ENCODE measurements at places on chromosomes 2 and 18.

DNA sequence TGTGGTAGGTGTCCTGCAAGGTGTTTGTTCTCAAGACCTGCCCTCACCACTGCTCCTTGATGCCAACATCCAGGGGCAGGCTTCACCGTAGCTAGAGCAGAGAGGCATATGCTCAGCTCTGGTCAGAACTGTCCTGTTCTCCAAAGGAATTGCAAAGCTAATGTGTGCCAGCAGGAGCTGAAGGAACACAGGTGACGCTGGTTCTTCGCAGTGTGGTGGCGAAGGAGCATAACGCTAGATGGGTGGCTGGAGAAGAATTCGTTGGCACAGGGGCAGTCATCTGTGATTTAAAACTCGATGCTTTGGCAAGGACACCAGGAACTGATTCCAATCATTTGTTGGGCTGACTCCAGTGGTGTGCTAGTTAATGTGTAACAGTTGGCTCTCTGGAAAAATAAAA, 11.4 kb upstream of the PER2 start:
- DNase-seq = no peak

- DNase-seq = no peak
Measured at GRCh38 chr18:77108001-77108692, 24.4 kb downstream of the MBP start.

DNA sequence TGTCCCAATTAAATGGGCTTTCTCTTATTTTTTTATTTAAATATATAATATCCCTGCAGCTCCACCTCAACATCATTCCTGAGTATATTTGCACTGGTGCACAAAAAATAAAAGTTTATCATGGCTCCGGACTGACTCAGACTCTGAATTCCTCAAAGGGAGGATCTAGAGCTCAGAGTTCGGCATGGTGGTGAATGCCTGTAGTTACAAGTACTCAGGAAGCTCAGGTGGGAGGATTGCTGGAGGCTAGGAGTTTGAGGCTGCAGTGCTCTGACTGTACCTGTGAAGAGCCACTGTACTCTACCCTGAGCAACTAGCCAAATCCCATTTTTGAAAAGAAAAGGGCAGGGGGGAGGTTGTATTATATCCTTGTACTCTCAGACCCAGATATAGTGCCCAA, 52.8 kb upstream of the NRXN1 start:
- no peak for DNase-seq

GRCh38 chr2:218344090-218344754, 12.4 kb upstream of the CATIP start:
- DNase-seq = no peak

DNA sequence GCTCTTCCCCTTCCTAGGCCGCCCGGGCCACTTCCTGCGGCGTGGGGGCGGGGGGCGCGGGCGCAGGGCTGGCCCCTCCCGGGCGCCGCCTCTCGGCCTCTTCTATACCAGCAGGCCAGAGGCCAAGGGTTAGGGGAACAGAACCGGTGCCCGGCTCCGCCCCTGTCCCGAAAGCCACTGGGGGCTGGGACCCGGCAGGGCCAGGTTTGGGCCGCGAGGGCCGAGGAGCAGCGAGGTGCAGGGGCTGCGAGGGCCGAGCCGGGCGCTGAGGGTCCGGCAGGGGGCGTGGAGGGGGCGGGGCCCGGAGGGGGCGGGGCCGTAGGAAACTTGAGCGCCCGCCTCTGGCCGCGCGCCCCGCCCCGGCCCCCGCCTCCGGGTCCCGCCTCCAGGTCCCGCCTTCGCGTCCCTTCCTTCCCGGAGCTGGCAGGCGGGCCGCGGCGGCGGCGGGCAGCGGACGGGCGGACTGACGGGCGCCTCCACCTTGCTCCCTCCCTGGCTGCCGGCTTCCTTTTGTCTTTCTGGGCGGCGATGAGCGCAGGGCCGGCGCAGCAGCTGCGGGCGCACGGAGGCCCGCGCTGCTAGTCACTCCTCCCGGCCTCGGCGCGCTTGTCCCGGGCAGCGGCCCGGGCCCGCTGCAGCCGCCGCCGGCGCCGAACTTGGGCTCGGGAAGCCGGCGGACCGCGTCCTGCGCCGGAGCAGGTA, at the start of gene HPCAL1:
HPCAL1 (plus strand) TSS at position 426 of the 702 bp plus-strand sequence. CDS start 116,854 bp downstream, outside the sequence.
- peak; percentile 44 for DNase-seq

- DNase-seq = no peak
Measured at GRCh38 chr2:148358375-148358774, 286.2 kb upstream of the EPC2 start.

DNA sequence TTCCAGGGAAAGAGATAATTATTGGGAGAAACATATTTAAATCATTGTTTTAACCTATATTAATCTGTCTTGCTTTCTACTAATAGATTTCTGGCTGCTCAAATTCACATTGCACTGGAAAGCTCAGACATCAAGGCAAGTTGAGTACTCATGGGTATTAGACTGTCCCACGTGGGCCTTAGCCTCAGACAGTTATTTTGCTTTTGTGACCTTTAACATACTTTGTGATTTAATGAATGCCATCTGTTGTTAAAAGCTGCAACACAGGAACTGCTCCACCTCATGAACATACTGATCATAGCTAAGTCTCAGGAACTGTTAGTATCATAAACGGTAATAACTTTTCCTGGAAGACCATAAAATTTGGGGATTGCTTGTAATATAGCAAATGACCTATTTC, 2.7 kb upstream of the LCT start:
- DNase-seq = no peak

DNA sequence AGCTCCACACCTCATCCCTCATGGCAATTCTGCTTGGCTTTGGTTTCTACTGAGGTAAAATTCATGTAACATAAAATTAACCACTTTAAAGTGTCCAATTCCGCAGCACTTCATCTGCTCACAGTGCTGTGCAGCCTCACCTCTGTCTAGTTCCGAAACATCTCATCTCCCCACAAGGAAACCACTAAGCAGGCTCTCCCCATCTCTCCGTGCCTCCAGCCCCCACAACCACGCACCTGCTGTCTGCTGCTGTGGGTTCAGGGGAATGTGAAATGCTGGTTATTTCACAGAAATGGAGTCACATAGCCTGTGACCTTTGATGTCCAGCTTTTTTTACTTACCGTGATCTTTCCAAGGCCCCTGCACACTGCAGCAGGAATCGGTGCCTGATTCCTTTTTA, 7.7 kb upstream of the GPC1 start:
- DNase-seq = peak; percentile 49

DNA sequence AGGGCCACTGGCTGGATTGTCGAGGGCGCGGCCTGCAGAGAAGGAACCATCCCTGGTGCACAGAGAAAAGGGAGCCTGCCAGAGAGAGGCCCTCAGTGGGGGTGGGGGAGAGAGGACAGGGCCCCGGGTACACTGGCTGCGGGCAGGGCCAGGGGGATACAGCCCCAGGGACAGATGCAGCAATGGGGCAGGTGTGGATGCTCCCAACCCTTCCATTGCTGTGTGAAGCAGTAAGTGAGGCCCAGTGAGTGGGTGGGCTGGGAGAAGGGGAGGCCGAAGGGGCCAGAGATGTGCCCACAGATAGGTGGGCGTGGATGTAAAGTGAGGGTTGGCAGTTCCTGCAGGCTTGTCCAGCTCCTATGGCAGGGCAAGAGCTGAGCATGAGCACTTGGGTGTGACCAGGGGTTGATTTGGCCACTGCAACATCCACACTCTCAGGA, 7.4 kb downstream of the AGXT start:
- DNase-seq = no peak

DNA sequence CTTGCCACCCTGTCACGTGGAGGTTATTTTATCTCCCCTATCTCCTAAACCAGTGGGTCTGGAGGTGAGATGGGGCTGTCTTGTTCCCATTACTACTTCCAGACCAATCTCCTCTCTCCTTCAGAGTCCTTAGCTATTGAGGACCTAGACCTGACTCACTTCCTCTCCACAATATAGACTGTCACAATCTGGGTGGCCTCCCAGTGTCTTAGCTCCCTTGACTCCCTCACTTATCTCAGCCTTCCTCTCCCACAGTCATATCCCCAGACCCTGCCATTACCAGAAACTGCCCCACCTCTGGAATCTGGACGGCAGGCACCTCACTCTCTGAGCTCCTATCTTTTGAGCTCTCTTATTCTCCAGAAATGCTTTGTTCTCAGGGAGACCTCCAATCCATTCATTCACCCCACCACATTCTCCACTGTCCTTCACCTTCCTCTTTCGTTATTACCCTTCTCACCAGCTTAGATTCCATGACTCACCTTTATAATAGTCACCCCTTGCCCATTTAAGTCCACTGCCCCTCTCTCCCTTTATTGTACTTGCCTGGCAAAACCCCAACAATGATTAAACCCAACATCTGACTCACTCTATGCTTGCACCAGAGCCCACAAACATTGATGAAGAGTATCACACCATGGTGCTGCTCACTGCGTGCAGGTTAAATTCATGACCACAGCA, 23.3 kb upstream of the SIX3 start:
- DNase-seq = no peak
